ENCODE measurements at places on chromosomes 5 and 9.

GRCh38 chr9:114405294-114406034, 17.7 kb upstream of the AKNA start:
- peak; percentile 87 for DNase-seq

DNA sequence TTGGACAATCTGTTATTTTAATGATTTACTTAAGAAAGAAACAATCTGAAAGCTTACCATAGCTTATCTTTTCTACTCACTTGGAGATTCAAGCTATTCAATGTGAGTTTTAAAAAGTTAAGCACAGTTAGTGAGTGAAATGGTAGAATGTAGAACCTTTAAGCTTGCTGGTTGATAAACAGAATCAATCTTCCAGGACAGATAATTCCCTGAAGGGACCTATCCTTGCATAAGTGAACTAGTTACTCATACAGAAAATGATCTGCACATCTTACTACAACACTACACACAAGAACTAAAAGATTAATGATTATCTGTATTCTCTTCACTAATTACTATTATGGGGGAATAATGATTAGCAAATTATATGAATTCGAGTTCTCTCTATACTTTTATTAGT, 165.6 kb downstream of the PALM2AKAP2 start:
- no peak for DNase-seq

- DNase-seq, result no peak
These were observed 407.0 kb upstream of the GRAMD2B start for GRCh38 chr5:126016256-126016655.

GRCh38 chr9:107067739-107068416, 204.9 kb downstream of the ZNF462 start:
- DNase-seq, result no peak

GRCh38 chr5:169626779-169627178, 10.3 kb upstream of the DOCK2 start:
- no peak for DNase-seq

- DNase-seq, result no peak
These were observed 48.2 kb upstream of the GFPT2 start for GRCh38 chr5:180401229-180401907.

- DNase-seq, result no peak
These were observed 11.6 kb downstream of the POLR1E start for GRCh38 chr9:37497320-37497719.

GRCh38 chr5:97089149-97089801, 53.1 kb downstream of the LIX1 start:
- DNase-seq, result no peak

DNA sequence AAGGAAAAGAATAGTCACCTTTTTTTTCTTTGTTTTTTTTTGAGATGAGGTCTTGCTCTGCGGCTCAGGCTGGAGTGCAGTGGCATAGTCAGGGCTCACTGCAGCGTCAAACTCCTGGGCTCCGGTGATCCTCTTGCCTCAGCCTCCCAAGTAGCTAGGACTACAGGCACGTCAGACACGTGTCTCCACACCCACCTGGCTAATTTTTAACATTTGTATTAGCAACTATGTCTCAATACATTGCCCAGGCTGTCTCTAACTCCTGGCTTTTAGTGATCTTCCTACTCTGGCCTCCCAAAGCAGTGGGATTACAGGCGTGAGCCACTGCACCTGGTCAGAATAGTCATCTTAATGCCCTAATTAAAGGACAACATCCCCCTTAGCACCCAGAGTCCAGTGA, 54.4 kb upstream of the CTSL start:
- DNase-seq, result no peak

DNA sequence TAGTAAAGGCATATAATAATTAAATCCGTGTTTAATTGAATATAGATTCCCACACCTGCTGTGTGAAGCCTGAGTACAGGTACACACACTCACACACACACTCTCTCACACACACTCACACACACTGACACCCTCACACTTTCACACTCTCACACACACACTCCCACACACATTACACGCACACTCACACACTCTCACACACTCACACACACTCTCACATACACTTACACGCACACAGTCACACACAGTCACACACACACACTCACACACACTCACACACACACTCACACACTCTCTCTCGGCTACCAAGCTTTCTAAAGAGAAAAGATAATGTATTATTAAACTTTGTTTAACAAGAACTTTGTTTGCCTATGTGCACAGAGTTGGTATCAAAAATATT, 195.1 kb upstream of the CTNND2 start:
- DNase-seq, result no peak

DNA sequence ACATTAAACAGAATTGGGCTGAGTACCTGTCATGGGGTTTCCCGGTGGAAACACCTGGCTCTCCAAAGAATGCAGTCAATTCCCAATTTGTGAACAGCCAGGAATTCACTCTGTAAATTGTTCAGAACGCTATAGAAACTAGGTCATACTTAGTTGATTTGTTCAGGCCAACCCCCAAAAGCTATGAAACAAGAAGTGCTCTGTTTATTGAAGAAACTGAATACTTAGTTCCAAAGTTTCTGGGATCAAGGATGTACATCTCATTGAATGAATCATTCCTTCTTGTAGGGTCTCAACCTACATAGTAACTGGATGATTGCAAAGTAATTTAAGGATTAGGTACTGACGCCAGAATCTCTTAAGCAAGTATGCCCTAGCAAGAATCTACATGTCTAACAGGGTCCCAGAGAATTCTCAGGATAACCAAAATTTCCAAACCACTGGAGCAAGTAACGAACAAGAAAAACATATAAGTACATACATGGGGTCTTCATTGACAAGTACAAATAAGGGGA, 659 bp upstream of the TUSC1 start:
- DNase-seq, result no peak
